ENCODE measurements at places on chromosomes 6 and 20. TPM values are rescaled to one million over a fixed set of nuclear protein-coding genes. Genes with fewer than 3 reads are reported as not detected.

The WFDC5 gene
- not detected for total RNA-seq

The SYTL3 gene
- 2.5 TPM for total RNA-seq

The SYNDIG1 gene
- 18.0 TPM for total RNA-seq

The TGM3 gene
- total RNA-seq: 0.46 TPM

The ENPP4 gene
- 41.8 TPM for total RNA-seq

The SCP2D1 gene
- not detected for total RNA-seq

The DEFB114 gene
- total RNA-seq: not detected
